Activated T-cell treated with anti-CD3 and anti-CD28 coated beads, Interleukin-2, amount 50 U/mL, for 1 hour (primary cell): ENCODE measurements at places on chromosomes 2 and 18.

- DNase-seq: peak; percentile 98
These were observed at the start of gene CXCR4 for GRCh38 chr2:136117909-136118818. Gene CXCR4, minus strand, starts transcription at chr2:136118149. Its CDS starts 89 bp downstream, at chr2:136118060.

GRCh38 chr2:220336771-220337170 lies 709.3 kb downstream of the SLC4A3 start:
- no peak for DNase-seq

- no peak for DNase-seq
These were observed 18.3 kb upstream of the FOSL2 start for GRCh38 chr2:28374331-28374730.

DNA sequence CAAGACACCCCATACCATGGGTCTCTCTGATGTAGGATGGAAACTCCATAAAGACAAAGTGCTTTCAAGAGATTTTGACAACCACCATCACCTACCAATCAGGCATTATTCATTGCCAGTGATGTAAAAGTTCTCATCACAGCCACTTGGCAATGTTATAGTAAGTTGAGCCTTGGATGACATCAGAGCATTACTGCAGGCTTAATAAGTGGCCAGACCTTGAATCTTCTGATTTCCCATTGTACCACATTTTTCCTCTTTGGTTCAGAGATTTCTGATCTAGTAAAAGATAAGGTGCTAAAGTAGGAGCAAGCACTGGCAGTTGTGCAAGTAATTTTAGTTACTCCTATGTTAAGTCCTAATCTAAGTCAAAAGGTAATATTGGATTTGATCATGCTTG lies 36.5 kb downstream of the OSR1 start:
- DNase-seq: no peak

DNA sequence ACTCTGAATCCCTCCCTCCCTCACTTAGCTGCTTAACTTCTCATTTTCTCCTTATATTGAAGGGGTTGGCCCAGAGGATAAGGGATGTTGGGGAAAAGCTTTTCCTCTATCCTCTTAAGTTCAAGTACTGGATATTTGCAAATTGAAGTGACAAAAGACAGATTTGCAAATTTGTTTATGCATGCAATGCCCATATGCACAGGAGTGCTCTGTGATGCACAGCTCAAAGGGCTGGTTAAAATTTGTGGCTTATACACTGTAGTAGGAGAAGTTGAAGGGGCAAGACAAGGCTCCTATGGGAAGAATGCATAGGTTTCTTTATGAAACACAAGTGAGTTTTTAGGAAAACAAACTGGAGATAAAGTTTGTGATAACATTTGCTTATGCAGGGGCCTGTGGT lies 8.4 kb upstream of the MSH6 start:
- DNase-seq: no peak

DNA sequence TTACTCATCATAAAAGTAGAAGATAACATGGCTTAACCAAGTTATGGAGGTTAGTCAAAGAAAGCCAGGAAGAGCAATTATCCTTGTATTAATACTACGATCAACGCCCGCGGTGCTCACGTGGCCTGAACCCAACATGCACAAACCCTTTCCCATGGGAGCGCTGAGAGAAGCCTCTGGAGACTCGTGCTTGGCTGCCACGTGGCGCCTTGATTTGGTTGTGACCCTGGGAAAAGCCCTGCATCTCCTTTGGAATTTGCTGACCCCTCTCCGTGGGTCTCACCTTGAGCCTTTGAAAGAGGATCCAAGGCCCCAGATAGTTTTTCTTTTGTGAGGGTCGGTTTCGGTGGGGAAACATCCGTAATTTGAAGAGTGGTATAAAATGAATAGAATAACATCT lies 255.6 kb downstream of the DCDC2C start:
- DNase-seq: no peak

GRCh38 chr18:68148863-68149262 lies 566.0 kb downstream of the TMX3 start:
- DNase-seq: no peak

DNA sequence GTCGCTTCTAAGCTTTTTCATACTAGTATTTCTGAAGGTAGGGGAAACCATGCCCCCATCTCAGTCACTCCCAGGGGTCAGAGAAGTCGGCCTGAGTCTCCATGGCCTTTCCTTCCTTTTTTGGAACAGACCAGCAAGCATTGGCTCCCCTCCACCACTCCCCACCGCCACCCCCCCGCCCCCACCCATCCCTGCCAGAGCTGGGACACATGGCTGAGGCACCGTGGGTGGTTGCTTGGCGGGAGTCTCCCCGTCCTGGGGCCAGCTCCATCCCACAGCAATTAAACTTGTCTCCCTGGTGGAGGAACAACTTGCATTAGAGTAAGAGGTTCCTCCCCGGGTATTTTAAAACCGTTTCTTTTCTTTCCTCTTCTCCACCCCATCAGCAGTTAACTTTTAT lies 100.8 kb upstream of the TFPI start:
- no peak for DNase-seq

- DNase-seq: no peak
These were observed 82.0 kb downstream of the DYM start for GRCh38 chr18:49378458-49378857.

DNA sequence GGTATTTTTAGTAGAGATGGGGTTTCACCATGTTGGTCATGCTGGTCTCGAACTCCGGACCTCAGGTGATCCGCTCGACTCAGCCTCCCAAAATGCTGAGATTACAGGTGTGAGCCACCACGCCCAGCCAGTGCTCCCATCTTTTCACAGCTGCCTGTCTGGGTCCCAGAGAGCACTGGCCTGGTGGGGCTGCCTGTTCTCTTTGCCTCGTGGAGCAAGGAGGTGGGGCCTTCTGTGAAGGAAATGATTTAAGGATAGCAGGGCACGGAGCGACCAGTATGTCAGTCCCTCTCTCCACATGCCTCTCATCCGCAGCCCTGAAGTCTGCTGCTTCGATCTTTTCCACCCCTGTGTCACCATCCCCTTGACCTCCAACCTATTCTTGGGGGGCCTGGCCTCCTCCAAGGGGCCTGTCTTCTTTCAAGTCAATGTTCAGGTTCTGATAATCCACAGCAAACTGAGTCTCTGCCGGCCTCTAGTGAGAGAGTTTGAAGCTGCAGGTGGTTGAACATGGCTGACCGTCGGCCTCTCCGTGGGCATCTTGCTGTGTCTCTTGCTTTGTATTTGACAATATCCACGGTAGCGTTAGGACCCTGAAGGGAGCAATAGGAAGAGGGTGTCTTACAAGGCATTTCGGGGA lies 28.2 kb upstream of the GIGYF2 start:
- no peak for DNase-seq

DNA sequence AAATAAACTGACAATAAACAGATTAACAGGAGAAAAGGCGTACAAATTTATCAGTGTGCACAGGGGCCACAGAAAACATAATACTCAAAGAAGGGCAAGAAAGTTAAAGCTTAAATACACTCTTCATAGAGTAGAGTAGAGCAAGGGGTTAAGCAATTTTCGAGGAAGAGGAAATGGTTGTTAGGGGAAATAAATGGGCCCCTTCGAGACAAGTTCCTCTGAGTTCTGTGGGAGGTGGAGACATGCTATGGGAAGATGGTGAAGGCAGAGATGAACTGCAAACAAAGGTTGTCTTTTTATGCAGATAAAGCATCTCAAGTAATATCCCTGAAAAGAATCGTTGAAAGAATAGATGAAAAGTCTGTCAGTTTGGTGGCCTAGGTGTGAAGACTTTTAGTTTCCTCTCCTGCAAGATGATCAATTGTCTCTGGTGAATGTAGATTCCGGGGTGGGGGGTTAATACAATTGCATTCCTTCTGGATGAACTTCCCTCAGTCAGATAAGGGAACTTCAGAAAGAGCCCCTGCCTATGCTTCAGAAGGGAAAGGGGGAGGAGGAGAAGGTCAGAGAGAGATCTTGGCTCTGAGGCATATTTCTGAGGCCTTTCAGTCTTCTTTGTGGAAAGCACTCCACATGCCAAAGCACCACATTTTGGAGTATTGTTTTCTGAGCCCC lies 127.0 kb downstream of the METTL4 start:
- no peak for DNase-seq

GRCh38 chr2:182616471-182617393 lies 99.3 kb upstream of the DNAJC10 start:
- DNase-seq: no peak

- no peak for DNase-seq
These were observed 68.7 kb downstream of the NPAS2 start for GRCh38 chr2:100888601-100889000.

GRCh38 chr2:8491296-8492027 lies 190.4 kb upstream of the ID2 start:
- no peak for DNase-seq

DNA sequence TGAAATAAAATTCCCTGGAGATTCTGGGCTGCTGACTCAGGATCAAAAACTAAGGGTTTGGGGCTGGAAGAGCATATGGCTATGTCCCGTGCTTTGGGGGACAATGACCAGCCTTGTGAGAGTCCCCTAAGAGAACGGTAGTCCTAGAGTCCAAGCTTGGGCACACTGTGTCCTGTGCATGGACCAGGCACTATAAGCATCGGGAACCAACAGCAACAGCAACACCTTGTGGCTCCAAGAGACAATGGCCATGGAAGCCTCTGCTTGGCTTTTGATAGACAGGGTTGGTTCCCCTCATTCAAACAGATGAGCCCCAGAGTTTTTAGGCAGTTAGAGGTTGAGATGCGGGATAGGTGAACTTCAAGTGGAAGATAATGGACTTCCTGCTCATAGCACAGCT lies 294.4 kb upstream of the CHAC2 start:
- DNase-seq: no peak

DNA sequence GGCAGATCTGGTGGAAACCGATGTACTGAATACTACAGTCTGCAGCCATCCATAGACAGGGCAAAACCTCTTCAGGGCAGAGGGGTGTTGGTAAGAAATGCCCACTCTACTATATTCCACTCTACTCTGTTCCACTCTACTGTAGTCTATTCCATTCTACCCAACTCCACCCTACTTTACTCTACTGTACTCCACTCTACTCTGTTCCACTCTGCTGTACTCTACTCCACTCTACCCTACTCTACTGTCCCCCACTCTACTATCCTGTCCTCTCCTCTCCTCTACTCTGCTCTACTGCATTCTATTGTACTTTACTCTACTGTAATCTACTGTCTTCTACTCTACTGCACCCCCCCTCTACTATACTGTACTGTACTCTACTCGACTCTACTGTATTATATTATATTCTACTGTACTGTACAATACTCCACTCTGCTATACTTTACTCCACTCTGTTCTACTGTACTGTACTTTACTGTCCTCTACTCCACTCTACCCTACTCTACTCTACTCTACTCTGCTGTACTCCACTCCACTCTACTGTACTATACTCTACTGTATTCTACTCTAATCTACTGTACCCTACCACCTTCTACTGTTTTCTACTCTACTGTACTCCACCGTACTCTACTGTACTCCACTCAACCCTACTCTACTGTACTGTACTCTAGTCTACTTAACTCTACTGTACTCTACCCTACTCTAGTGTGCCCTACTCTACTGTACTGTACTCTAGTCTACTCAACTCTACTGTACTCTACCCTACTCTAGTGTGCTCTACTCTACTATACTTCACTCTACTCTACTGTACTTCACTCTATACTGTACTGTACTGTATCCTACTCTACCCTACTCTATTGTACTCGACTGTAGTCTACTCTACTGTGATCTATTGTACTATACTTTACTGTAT lies 17.0 kb upstream of the FOXI3 start:
- DNase-seq: no peak

- no peak for DNase-seq
These were observed 65.8 kb downstream of the PSMG2 start for GRCh38 chr18:12768625-12769024.

- no peak for DNase-seq
These were observed 52.0 kb upstream of the CD226 start for GRCh38 chr18:69999656-70000055.

DNA sequence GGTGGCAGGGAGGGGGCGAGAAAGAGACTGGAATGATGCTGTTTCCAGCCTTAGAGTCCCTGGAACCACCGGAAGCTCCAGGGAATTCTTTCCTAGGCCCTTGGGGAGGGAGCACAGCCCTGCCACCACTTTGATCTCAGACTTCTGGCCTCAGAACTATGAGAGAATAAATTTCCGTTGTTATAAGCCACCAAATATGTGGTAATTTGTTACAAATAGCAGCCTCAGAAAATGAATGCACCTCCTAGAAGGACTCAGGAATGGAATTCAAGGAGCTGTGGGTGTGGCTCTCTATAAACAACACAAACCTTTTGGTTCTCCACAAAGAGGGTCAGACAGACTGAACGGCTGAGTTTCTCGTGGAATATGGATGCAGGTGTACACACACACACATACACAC lies 144.5 kb downstream of the ACKR3 start:
- no peak for DNase-seq

DNA sequence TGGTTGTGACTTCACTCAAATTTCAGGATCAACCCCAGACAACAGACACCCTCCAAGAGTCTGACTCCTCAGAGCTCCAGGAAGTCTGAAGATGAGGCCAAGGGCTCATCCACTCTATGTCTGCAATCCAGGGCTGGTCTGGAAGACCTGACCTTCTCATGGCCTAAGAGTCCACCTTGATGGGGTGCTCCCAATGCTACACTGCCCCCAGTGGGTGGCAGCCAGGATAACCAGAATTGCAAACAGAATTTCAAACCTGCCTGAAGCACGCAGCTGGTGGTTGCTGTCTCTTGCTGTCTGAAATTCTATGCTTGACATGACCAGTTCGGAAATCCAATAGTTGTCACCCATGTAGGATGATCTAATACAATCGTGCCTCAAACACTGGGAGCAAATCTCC lies 96.0 kb downstream of the UXS1 start:
- DNase-seq: peak; percentile 40

DNA sequence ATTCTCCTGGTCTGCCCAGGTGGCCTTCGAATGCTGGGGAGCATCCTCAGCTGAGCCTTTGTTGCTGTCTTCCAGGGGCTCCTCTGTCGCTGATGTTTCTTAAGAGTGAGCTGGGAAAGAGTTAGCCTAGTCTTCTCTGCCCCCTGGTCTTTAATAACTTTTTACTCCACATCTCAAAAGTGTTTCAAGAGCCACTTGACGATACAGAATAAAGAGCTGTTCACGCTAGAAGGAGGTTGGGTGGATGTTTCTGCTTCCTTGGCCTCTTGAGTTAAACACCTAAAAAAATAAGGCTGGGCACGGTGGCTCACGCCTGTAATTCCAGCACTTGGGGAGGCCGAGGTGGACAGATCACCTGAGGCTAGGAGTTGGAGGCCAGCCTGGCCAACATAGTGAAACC lies 2.8 kb upstream of the BUB1 start:
- no peak for DNase-seq

- DNase-seq: no peak
These were observed 44.8 kb downstream of the MARCHF4 start for GRCh38 chr2:216327447-216327935.

DNA sequence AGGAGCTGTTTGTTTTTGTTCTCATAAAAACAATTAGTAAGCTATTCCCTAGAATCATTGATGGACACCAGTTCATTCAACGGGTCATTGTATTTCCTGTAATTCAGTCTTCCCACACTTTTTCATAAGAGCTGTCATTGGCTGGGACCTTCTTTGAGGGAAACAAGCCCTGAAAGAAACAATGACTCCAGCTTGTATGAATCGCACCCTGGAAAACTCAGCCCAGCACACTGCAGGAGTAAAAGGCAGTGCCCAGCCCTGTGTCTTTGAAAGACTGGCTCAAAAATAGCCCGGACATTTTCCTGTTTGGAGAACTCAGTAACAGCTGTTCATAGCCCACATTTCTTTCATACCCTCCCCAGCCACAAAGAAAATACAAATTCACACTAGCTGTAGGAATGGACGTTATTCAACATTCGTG lies 81.5 kb downstream of the NCKAP5 start:
- DNase-seq: no peak
